Stimulated activated CD8-positive, alpha-beta memory T cell treated with anti-CD3 and anti-CD28 coated beads, Interleukin-7, amount 100 ng/mL, for 4 hours (primary cell): ENCODE measurements at places on chromosomes 5 and 9.
A peak's percentile ranks its signal among the peaks of the same experiment; 100 is the strongest.

DNA sequence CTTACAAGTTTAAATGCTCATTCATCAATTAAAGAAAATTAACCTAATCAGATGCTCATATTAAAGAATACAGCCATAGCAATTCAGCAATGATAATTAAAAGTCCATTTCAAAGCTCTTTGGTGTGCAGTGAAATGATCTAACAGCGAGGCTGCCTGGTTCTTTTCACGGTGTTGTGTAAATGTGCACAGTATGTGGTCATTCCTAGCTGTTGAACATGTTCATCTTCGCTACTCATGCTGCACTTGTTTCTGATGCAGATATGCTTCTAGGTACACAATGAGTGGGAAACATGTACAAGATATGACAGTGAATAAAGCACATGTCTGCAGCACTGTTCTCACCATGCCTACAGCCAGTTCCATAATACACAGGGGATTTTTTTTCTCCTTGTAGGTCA, 163.5 kb downstream of the NR2F1-AS1 start:
- no peak for DNase-seq

DNA sequence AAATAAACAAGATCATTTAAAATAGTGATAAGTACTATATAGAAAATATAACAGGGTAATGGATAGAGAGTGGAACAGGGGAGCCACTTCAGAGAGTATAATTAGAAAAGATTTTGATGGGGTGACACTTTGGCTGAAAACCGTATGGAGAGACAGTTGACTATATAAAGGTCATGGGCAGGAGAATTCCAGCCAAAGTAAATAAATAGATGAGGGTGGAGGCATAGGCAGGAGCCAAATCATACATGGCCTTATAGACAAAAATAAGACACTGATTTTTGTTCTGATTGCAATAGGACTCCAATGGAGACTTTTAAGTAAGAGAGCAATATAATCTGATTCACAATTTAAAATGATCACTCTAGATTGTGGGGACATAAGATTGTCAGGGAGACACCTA, 37.5 kb upstream of the NUDT12 start:
- DNase-seq = no peak

DNA sequence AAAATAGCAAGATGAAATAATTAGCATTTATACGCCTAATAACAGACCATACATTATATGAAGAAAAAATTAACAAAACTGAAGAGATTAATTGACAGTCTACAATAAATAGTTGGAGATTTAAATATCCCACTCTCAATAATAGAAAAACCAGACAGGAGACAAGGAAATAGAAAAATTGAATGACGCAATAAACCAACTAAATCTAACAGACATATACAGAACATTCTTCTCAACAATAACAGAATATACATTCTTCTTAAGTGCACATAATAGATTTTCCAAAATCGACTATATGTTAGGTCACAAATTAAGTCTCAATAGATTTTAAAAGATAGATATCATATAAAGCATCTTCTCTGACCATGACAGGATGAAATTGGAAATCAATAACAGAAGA, 25.6 kb upstream of the RNF180 start:
- no peak for DNase-seq

DNA sequence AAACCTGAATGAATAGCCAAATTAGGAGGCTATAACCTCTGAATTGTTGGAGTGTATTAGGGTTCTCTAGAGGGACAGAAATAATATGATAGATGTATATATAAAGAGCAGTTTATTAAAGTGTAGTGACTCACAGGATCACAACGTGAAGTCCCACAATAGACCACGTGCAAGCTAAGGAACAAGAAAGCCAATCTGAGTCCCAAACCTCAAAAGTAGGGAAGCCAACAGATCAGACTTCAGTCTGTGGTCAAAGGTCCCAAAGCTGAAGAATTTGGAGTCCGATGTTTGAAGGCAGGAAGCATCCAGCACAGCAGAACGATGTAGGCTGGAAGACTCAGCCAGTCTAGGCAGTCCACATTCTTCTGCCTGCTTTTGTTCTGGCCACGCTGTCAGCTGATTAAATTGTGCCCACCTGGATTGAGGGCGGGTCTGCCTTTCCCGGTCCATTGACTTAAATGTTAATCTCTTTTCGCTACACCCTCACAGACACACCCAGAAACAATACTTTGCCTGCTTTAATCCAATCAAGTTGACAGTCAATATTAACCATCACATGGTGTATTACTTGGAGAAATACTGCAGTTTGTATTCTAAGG, 550.6 kb downstream of the CDH10 start:
- no peak for DNase-seq

- no peak for DNase-seq
Measured at GRCh38 chr5:21391506-21391905, 1403.5 kb upstream of the CDH18 start.

- DNase-seq = no peak
Measured at GRCh38 chr9:68802525-68803015, 97.5 kb downstream of the PIP5K1B start.

DNA sequence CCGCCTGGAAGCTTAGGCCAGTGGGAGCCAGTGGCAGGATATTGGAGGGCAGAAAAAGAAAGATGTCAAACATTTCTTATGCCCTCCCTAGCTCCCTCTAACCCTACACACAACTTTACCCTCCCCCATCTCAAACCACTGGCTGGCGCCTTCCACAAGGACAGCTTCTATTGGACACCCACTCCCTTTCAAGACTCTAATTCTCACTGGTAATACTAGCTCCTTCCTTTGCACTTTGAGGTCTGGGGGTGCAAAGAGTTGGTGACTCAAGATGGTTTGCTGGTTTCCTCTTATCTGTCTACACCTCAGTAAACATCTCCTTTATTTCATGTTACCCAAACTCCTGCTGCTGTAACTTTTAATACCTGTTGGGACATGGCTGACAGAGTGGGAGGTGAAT, 11.6 kb upstream of the ITGA1 start:
- DNase-seq = peak; percentile 30

DNA sequence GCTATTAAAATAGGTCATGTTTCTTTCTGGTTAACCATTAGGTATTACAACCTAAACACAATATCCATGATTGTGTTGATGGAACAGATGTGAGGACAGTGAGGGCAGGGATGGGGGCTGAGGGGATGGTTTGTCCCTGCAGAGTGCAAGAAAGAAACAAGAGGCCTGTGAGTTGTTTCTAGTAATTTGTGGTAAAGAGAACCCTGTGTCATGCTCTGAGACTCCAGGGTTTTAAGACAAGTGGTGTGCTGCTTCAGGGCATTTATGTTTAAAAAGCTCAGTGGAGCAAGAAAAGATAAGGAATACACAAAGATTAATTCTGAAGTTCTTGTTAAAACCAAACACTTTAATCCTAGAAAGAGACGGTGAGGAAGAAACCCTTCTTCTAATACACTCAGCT, 656.5 kb downstream of the TLE1 start:
- DNase-seq = no peak

DNA sequence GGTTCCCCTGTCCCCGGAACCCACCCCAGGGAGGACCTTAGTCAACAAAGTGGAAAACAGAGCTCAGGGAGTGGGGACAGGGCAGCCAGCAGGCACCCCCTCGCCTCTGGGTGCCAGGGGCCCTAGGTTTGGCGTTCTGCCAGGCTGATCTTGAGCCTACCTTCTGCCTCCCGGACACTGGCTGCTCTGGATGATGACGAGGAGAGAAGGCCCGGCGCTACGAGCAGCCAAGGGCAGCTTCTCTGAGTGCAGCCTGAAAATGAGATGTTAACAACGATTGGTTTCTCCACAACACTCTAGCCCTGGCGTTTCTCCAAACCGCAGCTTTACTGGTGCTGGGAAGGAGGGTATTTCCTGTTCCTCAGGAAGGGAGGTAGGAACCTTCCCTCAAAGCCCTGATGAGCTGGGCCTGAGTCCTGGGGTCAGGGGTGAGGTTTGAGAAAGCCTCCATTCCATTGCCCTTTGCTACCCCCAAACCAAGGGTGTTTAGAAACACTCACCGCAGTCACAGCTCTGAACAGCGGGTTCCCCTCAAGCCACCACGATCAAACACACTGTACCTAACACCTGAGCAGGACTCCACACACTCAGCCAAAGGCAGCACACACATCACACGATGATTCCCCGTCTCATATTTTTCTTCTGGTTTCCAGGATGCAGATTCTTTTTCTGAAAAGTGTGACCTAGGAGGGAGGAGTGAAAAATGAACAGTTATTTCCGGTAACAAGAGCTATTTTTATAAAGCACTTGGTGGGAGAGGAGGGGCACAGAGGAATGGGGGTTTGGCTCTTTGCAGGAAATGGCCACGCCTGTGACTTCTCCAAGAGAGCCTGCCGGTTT, at the start of gene STING1:
STING1 (minus strand) TSS at position 709 of the 840 bp plus-strand sequence. CDS start 1,054 bp downstream, outside the sequence.
- peak; percentile 18 for DNase-seq

- no peak for DNase-seq
Measured at GRCh38 chr9:133813749-133814585, 75.8 kb upstream of the SARDH start.

- DNase-seq = no peak
Measured at GRCh38 chr5:110899566-110900412, 161.0 kb downstream of the SLC25A46 start.

DNA sequence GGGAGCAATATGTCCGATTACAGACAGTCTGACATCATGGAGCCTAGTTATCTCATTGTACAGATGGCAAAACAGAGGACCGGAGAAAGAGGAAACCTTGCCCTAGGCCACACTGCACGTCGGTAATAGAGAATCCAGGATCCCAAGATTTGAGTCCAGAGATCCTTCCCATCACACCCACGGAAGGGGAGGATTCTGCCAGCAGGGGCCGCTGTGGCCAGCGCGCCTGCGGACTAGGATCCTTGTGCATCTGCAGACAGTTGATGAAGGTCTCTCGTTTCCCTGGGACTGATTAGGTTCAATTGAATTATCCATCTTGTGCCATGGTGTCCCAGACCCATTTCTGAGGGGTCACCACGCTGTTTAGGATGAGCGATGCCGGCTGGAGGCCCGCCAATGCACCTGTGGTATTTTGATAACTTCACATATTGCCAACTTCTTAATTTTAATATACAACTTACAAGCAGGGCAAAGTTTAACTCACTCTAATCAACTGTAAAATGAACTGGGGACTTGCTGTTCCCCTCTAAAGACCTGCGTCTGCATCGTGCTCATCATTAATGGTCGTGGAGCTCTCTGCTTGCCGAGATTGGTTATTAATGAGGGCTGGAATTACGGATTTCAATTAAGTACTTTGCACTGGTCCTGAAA, 592.7 kb upstream of the BRINP1 start:
- no peak for DNase-seq
